Stimulated activated CD8-positive, alpha-beta memory T cell treated with anti-CD3 and anti-CD28 coated beads, Interleukin-15, amount 100 ng/mL, for 1 hour (primary cell): ENCODE measurements at places on chromosomes 2 and 18.

DNA sequence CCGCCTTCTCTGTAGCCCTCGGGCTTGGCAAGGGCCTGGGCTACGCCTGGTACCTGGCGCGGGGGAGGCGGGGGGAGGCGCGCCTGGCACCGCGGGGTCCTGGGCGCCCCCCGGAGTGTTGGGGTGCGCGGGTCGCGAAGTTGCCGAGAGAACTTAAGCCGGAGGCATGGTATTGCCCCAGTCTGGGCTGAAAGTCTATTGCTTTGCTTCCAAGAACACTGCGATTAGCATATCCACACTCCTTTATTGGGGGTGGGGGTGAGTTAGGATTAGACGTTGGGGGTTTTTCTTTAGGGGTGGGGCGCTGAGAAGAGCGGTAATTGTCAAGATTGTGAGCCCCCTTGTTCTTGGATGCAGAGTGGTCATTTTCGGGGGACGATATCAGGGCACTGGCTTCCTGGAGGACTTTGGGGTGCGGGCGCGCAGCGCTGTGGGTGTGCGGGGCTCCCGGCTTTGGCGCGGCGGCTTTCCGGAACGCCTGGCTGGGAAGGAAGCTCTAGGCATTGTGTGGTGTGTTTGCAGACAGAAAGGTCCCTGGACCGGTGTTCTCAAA lies 798 bp downstream of the TANC1 start:
- DNase-seq: no peak

- DNase-seq: no peak
Observed at GRCh38 chr2:239608723-239609122, 207.9 kb upstream of the HDAC4 start.

DNA sequence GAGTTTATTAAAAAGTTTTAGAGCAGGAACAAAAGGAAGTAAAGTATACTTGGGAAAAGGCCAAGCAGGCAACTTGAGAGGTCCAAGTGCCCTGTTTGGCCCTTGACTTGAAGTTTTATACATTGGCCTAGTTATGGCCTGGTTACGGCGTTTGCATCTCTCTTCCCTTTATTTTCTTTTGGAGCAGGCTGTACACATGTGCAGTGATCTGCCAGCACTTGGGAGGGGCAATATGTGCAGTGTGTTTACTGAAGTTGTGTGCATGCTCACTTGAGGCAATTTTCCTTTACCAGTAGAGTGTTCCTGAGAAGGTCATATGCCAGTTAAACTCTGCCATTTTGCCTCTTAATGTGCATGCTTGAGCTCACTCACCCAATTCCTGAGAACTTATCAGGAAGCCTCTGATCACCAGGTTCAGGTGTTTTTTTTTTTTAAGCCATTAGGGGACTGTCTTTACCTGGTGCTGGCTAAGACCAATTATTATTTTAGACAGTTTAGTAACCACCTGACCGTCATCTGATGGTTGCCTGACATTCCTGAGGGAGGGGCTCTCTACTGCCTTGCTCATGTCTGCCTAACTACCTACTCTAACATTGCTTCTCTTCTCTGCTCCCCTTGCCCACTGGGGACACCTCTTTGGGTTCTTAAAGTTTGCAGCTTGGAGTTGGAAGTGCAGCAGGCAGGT lies 48.0 kb downstream of the SCN2A start:
- no peak for DNase-seq

- no peak for DNase-seq
Observed at GRCh38 chr2:134253804-134254203, at the start of gene MGAT5. Gene MGAT5 (plus strand): TSS chr2:134254072. CDS start chr2:134254404, 332 bp downstream.

DNA sequence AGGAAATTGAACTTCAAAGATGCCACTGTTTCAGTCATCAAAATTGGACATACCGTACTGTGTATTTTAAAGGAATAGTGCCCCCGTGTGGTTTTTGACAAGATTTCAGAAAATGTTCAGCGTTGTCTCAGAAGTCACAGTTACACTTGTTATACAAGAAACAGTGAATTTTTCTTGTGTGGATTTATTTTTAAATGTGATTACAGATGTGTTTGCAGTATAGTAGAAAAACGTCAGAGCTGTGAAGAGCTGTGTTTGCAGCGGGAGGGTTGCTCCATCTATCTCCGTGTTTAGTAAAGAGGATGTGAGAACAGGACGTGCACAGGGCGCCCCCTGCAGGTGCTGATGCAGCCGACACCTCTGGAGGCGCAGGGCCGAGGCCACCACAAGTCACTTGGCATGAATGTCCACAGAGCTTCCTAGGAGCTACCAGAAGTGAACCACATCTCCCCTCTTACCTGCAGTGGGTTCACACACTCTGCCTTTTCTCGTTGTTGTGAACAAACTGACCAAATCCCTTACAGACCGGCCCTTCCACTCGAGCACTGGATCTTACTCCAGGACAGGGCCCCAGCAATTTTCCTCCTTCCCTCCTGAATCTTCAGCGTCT lies 73.1 kb downstream of the CACNB4 start:
- DNase-seq: peak; percentile 58

DNA sequence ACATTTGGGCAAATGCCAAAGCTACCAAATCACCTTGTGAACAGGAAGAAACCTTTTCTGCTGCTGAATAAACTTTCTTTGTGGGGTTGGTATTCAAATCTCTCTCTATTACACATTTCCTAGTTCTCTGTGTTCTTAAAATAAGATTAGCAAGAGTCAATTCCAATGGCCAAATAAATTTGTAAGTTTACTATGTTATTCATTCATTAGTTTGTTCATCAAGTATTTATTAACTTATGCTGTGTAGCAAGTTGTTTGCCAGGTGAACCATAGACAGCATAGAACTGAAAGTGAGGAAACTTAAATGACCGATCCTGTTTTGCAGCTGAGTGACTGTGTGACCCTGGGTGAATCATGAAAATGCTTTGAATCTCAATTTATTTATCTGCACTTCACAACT lies 37.7 kb upstream of the FSHR start:
- no peak for DNase-seq

DNA sequence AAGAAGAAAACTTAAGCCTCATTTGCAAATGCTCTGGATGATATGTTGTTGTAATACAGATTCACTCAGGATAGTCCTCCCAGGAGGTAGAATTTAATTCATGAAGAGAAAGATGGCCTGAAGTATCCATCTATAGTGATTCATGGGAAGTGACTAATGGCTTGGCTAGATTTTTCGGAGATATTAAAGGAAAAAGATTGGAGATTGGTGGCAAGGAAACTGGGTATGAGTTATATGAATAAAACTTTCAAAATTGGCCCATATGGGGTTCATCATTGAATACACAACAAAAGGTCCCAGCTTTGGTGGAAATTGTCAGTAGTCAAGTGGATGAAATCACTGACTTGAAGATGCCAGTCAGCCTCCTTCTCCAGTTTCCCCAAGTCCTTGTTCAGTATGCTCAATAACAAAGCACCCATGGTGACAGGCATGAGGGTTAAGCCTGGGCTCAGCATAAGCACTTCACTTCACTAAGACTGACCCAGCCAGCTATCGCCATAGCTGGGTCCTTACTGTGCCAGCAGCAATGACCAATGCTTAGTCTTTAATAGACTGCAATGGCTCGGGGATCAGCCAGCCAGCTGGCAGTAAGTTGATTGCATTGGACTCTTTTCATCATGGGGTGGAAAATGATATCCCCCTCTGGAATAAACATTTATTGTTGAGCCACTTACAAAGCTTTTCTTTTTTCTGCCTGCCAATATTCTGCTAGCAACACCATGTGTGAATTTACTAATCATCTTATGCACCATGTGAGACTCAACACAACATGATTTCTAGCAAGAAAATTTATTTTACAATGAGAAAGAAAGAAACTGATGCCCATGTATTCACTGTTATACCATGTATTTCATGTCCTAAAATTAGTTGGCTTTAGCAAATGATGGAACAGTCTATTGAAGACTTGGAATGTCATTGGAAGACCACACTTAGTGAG lies 176.6 kb upstream of the TACR1 start:
- DNase-seq: no peak

DNA sequence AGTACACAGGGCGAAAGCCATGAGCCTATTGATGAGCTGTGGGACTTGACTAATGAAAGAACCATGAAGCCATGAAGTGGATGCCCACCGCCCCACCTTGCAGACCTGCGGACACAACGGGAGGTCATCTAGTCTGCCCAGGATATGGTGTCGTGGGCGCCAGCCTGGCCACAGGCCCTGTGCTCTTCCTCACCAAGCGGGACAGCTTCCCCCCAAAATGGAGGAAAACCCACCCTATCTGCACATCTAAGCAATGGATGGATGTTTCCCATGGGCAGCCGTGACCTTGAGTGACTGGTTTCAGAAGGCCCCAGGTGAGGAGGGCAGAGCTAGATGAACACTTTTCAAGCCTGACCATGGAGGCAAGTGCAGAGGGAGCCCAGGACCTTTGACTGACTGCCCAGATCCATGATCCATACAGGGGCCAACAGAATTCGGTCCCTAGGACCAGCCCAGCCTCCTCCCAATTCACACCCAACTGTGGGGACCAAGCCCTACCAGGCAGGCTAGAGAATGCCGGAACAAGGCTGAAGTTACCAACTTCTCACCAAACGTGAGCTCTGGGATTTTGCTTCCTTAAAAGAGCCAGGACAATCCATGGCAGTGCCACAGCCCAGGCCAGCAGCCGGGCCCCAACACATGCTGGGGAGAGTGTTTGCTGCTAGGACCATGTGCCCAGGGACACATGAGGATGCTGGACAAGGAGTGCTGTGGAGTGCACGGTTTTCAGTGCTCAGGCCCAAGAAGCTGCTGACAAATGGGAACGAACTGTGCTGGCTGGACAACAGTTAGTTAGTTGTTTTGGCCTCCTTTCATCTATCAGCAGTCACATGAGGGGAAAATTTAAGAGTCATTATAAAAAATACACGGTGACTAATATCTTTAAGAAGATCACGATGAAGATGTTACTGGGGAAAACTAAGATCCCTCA lies 249.4 kb downstream of the HDAC4 start:
- DNase-seq: no peak

- no peak for DNase-seq
Observed at GRCh38 chr18:74396171-74397169, 60.6 kb downstream of the DIPK1C start.

- DNase-seq: no peak
Observed at GRCh38 chr18:39862341-39862740, 2092.7 kb upstream of the PIK3C3 start.

DNA sequence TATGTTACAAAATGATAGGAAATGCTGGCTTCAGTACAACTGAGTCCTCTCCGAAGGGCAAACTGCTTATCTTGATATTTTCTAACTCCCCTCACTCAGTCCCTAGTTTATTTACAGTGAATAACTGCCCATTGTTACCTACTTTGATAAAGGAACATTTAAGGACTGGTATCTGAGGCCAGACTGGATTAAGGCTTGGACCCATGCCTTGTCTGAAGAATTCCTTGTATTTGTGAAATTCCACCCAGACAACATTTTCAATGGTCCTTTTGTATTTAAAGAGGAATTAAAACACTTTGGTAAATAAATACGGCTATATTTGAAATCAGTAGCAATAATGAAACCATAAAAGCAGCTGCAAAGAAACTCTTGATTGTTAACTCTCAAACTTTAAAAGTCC lies 58.3 kb downstream of the PELI1 start:
- DNase-seq: no peak
